Ovary (tissue), 10 donors: ENCODE measurements at places on chromosomes 1 and 21. TPM values are rescaled to one million over a fixed set of nuclear protein-coding genes. Genes with fewer than 3 reads are reported as not detected.

The BARHL2 gene
- total RNA-seq = not detected

DNA sequence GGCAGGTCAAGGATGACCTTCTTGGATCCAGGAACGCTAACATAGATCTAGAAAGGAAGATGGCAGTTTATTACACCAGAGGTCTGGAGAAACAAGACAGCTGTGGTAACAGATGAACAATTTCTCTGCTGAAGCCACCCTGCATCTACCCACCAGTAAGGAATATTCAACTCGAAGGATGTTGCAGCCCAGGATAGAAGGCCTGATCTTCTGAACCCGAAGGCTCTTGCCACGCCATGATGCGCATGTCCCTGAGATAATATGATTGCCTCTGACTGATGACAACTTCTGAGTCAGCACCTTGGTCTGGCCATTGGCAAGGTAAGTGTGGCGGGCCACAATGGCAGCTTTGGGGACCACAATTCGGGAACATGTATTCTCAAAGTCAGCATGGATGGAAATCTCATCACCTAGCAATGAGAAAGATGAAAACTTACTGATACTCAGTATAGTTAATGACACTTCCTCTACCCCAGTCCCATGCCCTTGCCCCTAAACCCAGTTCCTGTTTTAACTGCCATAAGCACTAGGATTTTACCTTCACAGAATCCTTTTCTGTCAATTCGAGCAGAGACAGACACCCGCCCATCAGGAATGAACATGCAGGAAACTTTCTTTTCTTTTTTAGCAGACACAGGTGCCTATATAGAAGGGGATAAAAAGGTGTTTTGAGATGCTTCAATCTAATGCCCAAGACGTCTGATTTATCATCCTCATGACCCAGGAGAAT lies 1.8 kb downstream of the TXNIP start:
- H3K27me3 ChIP-seq = no peaks in the 10 kb centered on the region
- H3K4me3 ChIP-seq = peak overlapping the region; percentile 83
- peaks cover 4% of the 10 kb centered on the region for H3K36me3 ChIP-seq
- peak overlapping the region; percentile 60 for H3K27ac ChIP-seq

- no peak overlapping the region for H3K4me3 ChIP-seq
- H3K36me3 ChIP-seq = no peaks in the 10 kb centered on the region
- no peaks in the 10 kb centered on the region for H3K27me3 ChIP-seq
- no peak for DNase-seq
Measured at GRCh38 chr1:2300851-2301606, 72.9 kb downstream of the SKI start.

The SPRR2F gene
- total RNA-seq = 93.3 TPM

GRCh38 chr1:174626031-174627025 lies 178.6 kb downstream of the GPR52 start:
- H3K27me3 ChIP-seq = no peaks in the 10 kb centered on the region
- H3K4me3 ChIP-seq = no peak overlapping the region
- no peaks in the 10 kb centered on the region for H3K36me3 ChIP-seq

The KDF1 gene
- 0.60 TPM for total RNA-seq

- H3K4me3 ChIP-seq = no peak overlapping the region
- H3K36me3 ChIP-seq = no peaks in the 10 kb centered on the region
- H3K27ac ChIP-seq = no peak overlapping the region
Measured at GRCh38 chr1:96934282-96934681, 212.7 kb downstream of the PTBP2 start.

GRCh38 chr1:238546118-238546517 lies 655.4 kb upstream of the ZP4 start:
- DNase-seq = no peak
- no peaks in the 10 kb centered on the region for H3K4me1 ChIP-seq
- no peaks in the 10 kb centered on the region for H3K27me3 ChIP-seq
- no peak overlapping the region for H3K4me3 ChIP-seq

GRCh38 chr1:88956003-88956402 lies 36.4 kb downstream of the KYAT3 start:
- no peaks in the 10 kb centered on the region for H3K27me3 ChIP-seq
- H3K4me3 ChIP-seq = no peak overlapping the region
- no peaks in the 10 kb centered on the region for H3K36me3 ChIP-seq
- no peak overlapping the region for H3K27ac ChIP-seq
- DNase-seq = no peak

DNA sequence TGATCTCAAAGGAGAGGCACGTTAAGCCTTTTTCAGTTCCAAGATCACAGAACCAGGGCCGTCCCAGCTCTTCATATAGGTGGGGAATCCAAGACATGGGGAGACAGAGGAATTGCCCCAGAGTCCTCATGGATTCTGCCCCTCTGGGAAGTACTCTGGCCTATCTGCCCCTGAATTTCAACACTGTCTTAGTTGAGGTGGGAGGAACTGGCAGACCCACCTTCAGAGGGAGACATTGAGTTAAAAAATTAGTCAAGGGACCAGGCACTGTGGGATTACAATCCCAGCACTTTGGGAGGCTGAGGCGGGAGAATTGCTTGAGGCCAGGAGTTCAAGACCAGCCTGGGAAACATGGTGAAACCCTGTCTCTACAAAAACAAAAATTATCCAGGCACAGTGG lies 2.1 kb upstream of the KNCN start:
- no peak overlapping the region for H3K27ac ChIP-seq
- H3K4me3 ChIP-seq = no peak overlapping the region
- DNase-seq = no peak
- H3K36me3 ChIP-seq = no peaks in the 10 kb centered on the region

DNA sequence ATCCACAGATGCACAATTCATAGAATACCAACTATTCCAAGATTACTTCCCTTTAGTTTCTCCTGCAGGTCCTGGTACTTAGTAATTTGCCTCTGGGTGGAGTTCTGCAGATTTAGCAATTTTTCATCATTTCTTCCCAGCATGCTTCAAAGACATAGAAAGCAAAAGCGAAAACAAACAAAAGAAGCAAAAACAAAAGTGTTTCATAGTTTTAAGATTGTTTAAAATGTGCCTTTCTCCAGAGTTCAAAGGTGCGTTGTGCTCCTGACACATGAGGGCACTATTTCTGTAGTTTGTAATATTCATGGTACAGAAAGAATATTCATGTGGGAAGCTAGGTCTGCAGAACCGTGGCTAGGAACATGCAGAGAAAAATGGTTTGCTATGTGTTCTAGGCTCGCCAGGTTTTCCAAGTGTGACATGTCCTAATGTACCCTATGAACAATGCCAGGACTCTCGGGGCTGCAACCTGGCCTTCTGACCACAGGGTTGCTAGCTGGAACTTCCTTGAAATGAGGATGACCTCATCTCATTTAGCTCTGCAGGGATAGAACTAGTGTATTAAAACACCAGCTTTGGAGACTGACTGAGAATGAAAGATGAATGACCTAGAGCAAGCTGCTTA lies 30.0 kb upstream of the RCSD1 start:
- no peak overlapping the region for H3K4me3 ChIP-seq
- H3K27ac ChIP-seq = no peak overlapping the region
- H3K36me3 ChIP-seq = no peaks in the 10 kb centered on the region
- H3K4me1 ChIP-seq = no peaks in the 10 kb centered on the region

DNA sequence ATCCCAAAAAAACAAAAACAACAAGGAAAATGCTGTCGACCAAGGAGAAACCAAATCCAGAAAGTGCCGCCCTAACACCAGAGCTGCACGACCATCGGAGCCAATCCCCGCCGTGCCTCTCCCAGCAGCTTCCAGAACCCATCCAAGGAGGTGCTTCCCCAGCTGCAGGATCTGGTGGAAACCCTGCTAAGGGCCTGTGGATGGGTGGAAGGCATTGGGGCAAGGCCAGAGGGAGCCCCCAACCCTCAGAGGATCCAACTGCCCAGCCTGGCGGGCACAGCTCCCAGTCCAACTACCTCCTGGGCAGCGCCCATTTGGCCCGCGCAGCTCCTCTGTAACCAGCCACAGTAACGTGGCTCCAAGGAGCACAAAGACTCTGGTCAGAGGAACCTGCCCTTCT lies 81.6 kb downstream of the NPHP4 start:
- H3K4me1 ChIP-seq = peaks cover 5% of the 10 kb centered on the region
- H3K27me3 ChIP-seq = no peaks in the 10 kb centered on the region
- DNase-seq = no peak
- no peak overlapping the region for H3K4me3 ChIP-seq

GRCh38 chr1:187537936-187538335 lies 709.2 kb downstream of the PLA2G4A start:
- no peaks in the 10 kb centered on the region for H3K4me1 ChIP-seq
- no peaks in the 10 kb centered on the region for H3K27me3 ChIP-seq
- no peaks in the 10 kb centered on the region for H3K36me3 ChIP-seq
- no peak for DNase-seq

DNA sequence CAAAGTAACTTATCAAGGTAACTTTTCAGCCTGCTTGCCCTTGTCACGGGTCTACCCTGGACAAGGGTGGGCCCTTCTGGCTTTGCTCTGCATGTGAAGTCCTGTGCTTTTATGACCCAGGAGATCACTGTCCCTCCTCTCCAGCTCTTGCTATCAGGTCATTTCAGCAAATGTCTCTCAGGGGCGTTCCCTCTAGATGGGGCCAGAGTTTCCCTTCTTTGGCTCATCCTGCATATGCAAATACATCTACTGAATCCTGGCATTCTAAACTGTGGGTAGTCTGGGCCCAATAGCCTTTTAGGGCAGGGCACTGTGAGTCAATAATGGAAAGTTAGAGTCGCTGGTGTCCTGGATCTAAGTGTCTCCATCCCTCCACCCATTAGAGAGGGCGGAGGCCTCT lies 366.9 kb upstream of the USP24 start:
- H3K4me1 ChIP-seq = peaks cover 2% of the 10 kb centered on the region
- no peaks in the 10 kb centered on the region for H3K27me3 ChIP-seq
- DNase-seq = no peak
- no peak overlapping the region for H3K27ac ChIP-seq

- H3K36me3 ChIP-seq = no peaks in the 10 kb centered on the region
- H3K4me3 ChIP-seq = no peak overlapping the region
- DNase-seq = no peak
- no peak overlapping the region for H3K27ac ChIP-seq
- no peaks in the 10 kb centered on the region for H3K4me1 ChIP-seq
Measured at GRCh38 chr21:32975811-32976431, 49.8 kb upstream of the OLIG2 start.
